ENCODE measurements at places on chromosomes 2 and 18. TPM values are rescaled to one million over a fixed set of nuclear protein-coding genes. Genes with fewer than 3 reads are reported as not detected.

FOXD4L1 gene
- total RNA-seq = not detected

ASB18 gene
- total RNA-seq = not detected

DUSP2 gene
- 24.4 TPM for total RNA-seq

ANKRD30BL gene
- total RNA-seq = not detected

PSD4 gene
- total RNA-seq = 13.3 TPM

ATOH8 gene
- 17.7 TPM for total RNA-seq

GALM gene
- 3.3 TPM for total RNA-seq

CYP27C1 gene
- total RNA-seq = 0.83 TPM

PDCD1 gene
- not detected for total RNA-seq

VWC2L gene
- total RNA-seq = not detected

CD8B2 gene
- not detected for total RNA-seq

DNA sequence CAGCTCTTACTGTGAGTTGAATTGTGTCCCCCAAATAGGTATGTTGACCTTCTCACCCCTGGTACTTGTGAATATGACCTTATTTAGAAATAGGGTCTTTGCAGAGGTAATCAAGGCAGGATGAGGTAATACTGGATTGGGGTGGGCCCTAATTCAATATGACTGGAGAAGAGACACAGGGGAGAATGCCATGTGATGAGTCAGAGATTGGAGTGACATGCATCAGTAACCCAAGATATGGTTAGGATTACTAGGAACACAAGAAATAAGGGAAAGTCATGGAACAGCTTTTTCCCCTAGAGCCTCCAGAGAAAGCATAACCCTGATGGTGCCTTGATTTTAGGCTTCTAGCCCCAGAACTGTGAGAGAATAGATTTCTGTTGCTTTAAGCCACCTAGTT is 37.0 kb upstream of the ATP5MC3 start:
- DNase-seq = no peak

DNA sequence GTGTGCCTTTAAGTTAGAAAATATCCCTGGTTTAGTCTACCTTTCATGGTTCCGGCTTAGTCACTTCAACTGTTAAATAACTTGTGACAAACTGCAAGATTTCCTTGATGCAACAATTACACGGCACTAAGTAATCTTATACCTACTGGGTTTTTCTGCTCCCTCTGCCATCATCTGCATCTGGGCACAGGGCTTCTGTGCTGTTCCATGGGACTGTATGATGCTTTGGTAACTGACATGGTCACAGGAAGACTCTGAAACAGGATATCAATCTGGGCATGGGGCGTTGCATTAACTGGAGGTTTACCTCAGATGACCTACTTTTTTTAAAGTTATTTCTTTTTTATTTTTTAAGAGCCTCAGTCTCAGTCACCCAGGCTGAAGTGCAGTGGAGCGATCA is 365.4 kb downstream of the SS18 start:
- DNase-seq = no peak

- DNase-seq = peak; percentile 10
Measured at GRCh38 chr18:55908901-55909366, 320.9 kb upstream of the TCF4 start.

DNA sequence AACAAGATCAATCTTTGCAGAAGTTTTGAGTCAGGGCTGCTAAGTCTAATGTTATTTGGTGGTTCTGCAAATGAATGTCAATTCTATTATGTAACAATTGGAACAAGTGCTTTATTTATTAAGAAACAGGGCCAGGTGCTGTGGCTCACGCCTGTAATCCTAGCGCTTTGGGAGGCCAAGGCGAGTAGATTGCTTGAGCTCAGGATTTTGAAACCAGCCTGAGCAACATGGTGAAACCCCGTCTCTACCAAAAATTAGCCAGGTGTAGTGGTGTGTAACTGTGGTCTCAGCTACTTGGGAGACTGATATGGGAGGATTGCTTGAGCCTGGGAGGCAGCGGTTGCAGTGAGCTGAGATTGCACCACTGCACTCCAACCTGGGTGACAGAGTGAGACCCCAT is 13.2 kb upstream of the RNF103 start:
- no peak for DNase-seq

GRCh38 chr2:74884118-74884762 is 50.3 kb downstream of the HK2 start:
- no peak for DNase-seq

GRCh38 chr2:218671097-218671653 is 627 bp downstream of the RNF25 start:
- DNase-seq = peak; percentile 17

- peak; percentile 26 for DNase-seq
Measured at GRCh38 chr2:208407667-208408066, 1.1 kb downstream of the PTH2R start.

DNA sequence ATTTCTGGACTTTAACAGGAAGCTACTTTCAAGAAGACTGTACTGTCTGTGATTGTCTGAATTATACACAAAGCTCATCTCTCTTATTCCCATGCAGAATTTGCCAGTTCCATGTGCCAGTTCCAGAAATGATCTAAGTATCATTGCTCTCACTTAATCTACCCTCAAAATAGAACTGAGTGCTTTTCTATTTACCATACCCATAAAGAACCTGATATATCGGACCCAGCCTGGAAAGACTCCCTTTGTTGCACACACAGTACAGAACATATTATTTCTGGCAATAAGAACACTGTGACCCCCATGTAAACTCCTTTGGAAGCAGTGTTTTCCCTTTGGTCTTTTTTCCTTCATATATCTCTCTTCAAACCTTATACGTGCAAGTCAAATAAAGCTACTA is 102.3 kb upstream of the TTN start:
- DNase-seq = no peak

GRCh38 chr18:58438161-58438957 is 190.5 kb downstream of the ALPK2 start:
- peak; percentile 15 for DNase-seq

GRCh38 chr2:171431677-171432167 is 2.1 kb downstream of the METTL8 start:
- DNase-seq = no peak

DNA sequence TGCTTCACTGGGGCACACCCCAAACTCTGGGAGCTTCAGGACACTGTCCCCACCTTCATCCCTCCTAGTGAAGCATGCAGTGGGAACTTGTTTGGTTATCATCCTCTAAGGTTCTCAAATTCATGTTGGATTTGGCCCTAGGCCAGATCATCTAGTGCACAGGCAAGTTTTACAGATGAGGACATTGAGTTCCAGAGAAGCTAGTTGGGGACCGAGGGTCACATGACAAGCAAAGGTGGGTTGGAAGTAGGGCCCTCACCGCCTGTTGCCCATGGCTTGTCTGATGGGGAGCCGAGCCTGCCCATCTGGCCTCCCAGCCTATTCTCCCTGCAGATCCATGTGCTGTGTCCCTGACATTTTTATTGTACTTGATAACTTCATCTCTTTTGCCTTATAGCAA is 2.8 kb downstream of the PRKCE start:
- no peak for DNase-seq

- DNase-seq = no peak
Measured at GRCh38 chr2:207133458-207133819, 32.3 kb downstream of the KLF7 start.

DNA sequence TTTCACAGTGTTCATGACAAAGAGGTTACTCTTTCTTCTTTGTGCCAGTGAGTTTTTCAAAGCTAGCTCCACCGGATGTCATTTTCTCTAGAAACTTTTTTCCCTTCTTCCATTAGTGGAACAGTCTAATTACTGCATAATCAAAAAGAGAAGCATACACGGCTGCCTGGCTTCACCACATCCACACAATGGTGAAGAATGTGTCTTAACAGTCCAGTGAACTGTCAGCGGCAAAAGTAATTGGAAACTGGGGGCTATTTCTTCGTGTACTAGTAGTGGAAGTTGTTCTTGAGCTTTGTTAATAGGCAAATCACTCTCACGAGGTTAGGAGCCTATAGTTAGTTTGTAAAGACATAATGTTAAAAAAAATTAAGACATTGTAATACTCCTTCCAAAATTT is 32.9 kb upstream of the PIK3C3 start:
- no peak for DNase-seq

GRCh38 chr2:225771701-225772100 is 372.2 kb downstream of the NYAP2 start:
- no peak for DNase-seq

- DNase-seq = no peak
Measured at GRCh38 chr18:30150586-30151250, 891.8 kb downstream of the DSC3 start.

- DNase-seq = no peak
Measured at GRCh38 chr2:172455121-172455515, 27.7 kb downstream of the ITGA6 start.

DNA sequence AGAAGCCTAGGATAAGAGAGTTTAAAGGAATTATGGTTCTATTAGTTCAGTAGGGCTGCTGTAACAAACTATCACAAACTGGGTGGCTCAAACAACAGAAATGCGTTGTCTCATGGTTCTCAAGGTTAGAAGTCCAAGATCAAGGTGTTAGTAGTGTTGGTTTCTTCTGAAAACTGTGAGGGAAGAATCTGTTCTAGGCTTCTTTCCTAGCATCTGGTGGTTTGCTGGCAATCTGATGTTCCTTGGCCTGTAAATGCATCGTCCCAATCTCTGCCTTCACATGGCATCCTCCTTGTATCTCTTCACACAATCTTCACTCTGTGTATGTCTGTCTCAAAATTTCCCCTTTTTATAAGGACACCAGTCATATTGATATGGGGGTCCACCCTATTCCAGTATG is 76.3 kb downstream of the MDH1 start:
- DNase-seq = no peak

DNA sequence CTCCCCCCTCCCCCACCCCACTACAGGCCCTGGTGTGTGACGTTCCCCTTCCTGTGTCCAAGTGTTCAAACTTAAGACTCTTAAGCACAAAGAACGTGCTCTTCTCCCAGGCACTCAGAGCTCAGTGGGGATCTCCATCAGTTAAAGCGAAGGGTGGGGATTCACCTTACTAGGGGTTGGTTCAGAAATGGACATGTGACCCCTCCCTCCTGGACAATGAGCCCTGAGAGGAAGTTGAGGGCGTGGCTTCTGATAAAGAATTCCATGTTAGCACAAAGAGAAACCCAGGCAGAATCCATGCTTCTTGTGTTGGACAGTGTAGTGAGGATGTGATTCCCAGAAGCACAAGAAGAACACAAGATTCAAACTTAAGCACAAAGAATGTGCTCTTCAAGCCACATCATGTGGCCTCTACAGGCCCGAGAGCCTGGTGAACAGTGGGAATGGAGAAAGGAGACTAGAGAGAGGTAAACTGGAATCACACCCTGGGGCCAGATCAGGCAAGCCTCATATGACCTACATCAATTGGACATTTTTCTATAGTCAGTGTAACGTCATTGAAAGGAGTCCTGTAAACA is 78.1 kb upstream of the TTC39C start:
- no peak for DNase-seq

GRCh38 chr2:46380038-46380940 is 83.1 kb downstream of the EPAS1 start:
- no peak for DNase-seq

DNA sequence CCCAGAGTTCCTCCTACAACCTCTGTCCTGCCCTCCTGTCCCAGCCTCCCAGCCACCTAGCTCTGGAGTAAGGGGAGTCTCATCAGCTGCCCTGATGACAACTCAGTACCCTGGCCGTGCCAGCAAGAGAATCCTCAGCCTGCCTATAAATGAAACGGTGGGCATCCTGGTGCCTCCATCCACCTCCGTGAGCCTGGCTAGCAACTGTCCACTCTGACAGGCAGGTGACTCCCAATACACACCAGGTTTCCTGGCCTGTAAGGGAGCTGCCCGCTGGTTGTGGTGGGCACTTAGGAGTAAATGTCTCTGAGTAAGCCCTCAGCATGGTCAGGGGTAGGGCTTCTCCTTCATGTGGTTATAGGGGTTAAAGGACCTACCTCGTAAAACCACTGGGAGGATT is 81.5 kb downstream of the XDH start:
- no peak for DNase-seq

DNA sequence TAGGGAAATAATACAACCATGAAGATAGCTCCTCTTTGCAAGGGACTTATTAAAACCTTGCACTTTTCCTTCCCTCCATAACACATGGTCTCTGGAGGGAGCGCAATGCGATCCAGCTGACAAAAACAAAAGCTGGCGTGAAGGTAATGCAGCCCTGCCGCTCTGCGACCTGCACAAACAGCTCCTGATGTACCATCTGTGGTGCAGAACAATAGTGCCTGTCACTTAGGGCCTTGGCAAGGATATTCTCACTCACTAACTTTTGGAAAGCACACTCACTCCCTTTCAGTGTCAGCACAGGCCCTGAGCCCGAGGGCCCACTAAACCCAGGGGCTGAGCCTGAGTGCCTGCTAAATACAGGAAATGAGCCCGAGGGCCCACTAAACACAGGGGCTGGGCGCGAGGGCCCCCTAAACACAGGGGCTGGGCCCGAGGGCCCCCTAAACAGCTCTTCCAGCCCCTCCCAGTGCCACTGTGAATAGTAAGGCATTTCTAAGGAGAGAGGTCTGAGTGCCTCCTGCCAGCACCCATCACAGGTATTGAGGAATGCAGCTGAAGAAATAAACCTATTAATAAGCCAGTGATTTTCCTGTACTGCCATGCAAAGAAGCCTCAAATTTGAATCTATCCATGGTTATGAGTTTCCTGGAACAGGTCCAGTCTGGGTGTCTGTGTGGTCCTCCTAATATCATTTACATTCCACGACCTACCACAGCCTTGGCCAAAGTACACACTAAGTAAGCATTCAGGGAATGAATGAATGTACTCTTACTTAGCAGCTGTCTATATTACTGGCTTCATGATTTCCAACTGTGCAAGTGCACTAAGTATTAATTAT is 9.3 kb downstream of the L3MBTL4 start:
- DNase-seq = peak; percentile 17

GRCh38 chr18:39329496-39330275 is 1764.1 kb upstream of the CELF4 start:
- no peak for DNase-seq

- DNase-seq = no peak
Measured at GRCh38 chr18:8627540-8627939, 18.3 kb downstream of the RAB12 start.

DNA sequence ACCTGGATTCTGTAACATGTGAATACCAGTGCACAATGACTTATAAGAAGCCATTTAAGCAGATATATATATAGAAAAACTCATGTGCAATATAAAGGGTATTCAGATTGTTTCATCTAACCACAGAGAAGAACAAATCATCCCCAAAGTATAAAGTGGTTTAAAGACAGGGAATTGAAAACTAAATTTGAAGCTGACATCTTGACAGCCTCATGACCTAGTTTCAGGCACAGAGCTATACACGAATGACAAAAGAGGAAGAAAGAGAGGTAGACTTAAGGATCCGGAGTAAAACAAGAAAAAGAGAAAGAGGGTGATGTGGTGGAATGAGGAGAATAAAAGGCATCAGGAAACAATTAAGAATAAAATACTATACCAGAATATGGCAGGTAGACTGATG is 194.5 kb downstream of the EPHA4 start:
- no peak for DNase-seq

DNA sequence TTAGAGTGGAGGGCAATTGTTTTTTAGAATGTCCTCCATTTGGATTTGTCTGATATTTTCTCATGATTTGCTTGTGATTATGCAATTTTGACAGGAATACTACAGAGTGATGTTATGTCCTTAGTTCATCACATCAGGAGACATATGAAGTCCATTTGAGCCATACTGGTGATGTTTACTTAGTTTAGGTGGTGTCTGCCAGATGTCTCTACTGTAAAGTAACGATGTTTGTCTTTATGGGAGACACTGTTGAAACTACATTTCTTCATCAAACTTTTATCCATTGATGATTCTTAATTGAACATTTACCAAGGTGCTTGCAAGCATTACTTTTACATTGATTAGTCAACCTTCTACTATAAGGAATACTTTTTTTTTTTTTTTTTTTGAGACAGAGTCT is 4.9 kb upstream of the SNORC start:
- DNase-seq = no peak
